ENCODE measurements at places on chromosomes 2 and 18. TPM values are rescaled to one million over a fixed set of nuclear protein-coding genes. Genes with fewer than 3 reads are reported as not detected.

- H3K27me3 ChIP-seq, result no peaks in the 10 kb centered on the region
- H3K27ac ChIP-seq, result no peak overlapping the region
- no peak overlapping the region for H3K4me3 ChIP-seq
- DNase-seq, result no peak
Measured at GRCh38 chr18:29188760-29189159, 1011.8 kb upstream of the CDH2 start.

The NCKAP5 gene
- 40.8 TPM for total RNA-seq

- DNase-seq, result no peak
- no peak overlapping the region for H3K27ac ChIP-seq
- H3K4me1 ChIP-seq, result no peaks in the 10 kb centered on the region
- no peaks in the 10 kb centered on the region for H3K27me3 ChIP-seq
- no peaks in the 10 kb centered on the region for H3K36me3 ChIP-seq
Measured at GRCh38 chr2:64760128-64760527, 106.4 kb upstream of the SERTAD2 start.

The SPDYA gene
- total RNA-seq, result 1.5 TPM

DNA sequence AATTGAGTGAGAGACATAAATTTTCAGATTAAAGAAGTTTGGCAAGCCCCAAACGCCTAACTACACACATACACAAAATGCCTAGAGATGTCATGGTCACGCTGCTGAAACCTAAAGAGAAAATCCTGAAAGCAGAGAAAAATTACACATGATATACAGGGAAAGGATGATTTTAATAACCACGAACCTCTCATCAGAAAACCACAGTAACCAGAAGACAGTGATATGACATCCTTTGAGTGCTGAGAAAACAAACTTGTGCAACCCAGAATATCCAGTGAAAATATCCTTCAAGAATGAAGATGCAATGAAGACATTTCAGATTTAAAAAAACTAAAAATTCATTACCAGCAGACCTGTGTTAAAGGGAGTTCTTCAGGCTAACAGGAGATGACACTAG is 122.4 kb upstream of the LMAN1 start:
- H3K4me1 ChIP-seq, result peaks cover 5% of the 10 kb centered on the region
- H3K27me3 ChIP-seq, result no peaks in the 10 kb centered on the region
- H3K27ac ChIP-seq, result no peak overlapping the region
- DNase-seq, result no peak
- H3K4me3 ChIP-seq, result no peak overlapping the region
- no peaks in the 10 kb centered on the region for H3K36me3 ChIP-seq
